ENCODE measurements at places on chromosomes 6 and 20.
A peak's percentile ranks its signal among the peaks of the same experiment; 100 is the strongest.

DNA sequence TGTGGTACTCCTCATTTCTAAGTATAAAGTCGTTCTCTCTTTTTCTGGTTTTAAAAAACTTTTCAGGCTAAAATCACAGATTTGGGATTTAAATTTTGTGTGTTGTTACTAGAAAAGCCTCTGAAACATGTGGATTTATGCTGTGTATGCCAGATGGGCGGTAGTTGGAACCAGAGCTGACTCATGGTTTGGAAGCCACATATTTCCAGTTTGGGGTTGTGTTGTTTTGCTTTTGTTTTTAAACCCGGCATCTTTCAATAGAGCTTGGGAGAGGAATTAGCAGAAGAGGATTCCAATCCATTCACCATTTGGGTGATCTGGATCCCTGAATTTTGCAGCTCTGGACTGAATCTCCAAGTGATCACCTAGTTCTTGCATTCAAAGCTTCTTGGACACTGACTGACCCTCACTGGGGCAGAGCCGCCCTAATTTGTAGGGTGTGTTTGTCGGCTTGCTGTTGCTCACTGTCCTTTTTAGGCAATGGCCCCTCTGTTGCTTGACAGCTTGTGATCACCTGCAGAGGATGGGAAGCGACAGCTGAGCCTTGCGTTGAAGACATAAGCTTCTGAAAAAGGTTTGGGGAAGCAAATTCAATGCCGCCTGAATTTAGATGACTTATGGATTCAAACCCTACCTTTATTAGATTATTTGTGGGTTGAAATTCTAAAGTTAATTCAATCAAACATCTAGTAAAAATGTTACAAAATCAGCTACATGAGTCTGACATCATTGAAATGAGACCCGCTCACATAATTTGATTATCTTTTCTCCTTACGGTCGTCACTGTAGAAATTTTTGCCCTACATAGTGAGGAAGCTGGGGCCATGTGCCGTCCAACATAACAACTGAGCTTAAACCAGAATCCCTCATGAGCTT lies 79.9 kb upstream of the CD83 start:
- no peak for DNase-seq

GRCh38 chr6:28817808-28818145 lies 106.0 kb downstream of the TRIM27 start:
- no peak for DNase-seq

DNA sequence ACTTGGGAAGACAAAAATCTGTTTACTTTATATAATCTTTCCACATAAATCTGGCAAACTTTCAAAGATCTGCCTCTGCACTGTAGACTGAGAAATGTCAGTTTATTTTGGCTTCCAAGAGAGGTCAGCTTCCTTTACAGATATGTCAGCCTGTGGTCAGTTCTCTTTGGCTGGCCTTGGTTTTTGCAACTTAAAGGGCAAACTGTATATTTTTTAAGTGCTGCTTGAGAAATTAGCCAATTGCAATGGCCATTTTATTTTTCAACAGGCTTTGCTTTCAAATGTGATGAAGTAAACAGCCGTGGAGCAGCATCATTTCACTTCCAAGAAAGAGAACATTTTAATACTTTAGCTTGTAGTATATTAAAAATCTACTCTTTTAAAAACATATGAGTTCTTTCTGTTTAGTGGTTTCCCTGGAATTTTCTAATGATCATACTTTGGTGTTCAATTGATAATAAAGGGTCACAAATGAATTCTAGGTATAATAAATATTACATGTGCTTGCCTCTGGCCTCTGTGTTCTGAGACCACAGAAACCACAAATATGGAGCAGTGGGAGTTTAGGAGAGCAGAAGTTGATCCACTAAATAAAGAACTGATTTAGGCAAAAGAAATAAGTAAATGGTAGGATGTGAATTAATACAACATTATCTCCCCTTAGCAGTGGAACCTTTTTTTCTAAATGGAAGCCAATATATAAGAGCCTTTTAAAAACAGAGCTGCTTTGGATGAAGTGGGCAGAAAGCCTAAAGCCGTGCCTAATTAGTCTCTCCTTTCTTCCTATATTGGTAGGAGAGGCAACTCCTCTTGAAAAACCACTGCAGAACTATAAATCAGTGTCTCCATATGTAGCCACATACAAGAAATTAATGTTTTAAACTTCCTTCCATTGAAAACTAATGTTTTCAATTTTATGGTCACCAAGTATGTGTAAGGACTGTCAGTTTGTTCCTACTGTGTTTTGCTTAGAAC lies 16.2 kb downstream of the ADGRB3 start:
- no peak for DNase-seq

- no peak for DNase-seq
Observed at GRCh38 chr6:81694207-81694606, 58.3 kb downstream of the TENT5A start.

DNA sequence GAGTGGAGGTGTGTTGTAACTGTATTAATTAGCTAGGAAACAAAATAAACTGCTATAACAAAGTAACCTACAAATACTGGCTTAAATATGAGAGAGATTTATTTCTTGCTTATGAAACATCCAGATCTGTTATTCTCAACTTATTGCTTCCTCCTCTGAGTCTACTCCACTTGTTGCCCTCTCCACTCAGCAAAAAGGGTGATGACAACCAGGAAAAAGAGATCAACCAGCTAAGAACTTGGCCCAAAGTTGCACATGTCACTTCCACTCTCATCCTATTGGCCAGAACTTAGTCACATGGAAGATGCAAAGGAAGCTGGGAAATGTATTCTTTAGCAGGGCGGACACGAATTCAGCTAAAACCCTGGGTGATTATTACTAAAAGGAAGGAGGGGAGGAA lies 5.2 kb upstream of the TP53RK start:
- DNase-seq: no peak

GRCh38 chr20:49029203-49029602 lies 16.9 kb upstream of the CSE1L start:
- DNase-seq: no peak

- no peak for DNase-seq
Observed at GRCh38 chr6:160014869-160015182, 45.9 kb downstream of the IGF2R start.

GRCh38 chr6:43717822-43718221 lies 30.2 kb upstream of the MRPS18A start:
- DNase-seq: no peak

- no peak for DNase-seq
Observed at GRCh38 chr20:24676353-24676977, 207.0 kb downstream of the SYNDIG1 start.

DNA sequence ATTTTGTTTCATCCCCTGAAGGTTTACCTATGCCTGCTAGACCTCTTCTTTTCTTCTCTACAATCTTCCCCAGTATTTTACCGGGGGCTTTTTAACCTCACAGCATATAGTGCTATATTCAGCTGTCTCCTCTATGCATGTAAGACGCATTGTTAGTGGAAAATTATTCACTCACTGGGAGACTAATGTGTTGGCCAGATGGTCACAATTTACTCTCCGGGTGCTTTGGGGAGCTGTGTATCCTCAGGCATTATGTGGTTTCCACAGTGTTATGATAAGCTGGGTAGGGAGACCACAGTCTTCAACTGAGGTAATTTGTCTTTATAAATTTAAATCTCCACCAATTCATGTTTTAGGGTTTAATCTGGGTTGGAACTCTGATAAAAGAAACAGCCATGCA lies 553.8 kb upstream of the PTCHD4 start:
- no peak for DNase-seq

GRCh38 chr20:1394686-1395085 lies 1.8 kb upstream of the FKBP1A start:
- DNase-seq: no peak

- no peak for DNase-seq
Observed at GRCh38 chr6:20160541-20161283, 51.6 kb downstream of the MBOAT1 start.

DNA sequence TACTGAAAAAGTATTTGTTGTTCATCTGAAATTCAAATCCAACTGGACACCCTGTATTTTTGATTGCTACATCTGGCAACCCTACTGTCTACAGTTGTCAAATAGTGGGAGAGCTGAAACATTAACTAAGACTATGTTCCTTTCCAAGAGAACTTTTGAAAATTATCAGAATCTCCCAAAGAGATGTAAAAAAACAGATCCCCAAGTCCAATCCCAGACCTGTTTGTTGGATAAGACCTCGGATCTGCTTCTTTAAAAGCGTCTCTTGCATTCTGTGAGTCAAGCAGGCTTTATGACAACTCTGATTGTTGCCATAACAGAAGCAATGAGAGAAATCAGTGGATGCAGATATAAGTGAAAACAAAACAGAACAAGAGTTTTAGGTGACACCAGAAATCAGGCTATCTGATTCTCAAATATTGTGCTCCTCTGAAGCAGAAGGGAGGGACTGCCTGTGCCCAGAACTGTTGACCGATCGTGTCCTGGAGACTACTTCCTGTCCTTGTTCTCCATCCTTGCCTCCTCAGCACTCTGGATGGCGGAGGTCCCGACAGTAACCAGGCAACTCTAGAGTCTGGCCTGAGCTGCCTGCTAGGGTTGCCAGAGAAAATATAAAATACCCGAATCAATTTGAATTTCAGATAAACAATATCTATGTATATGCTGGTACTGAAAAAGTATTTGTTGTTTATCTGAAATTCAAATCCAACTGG lies 853.8 kb downstream of the MAFB start:
- no peak for DNase-seq

GRCh38 chr20:50163570-50164317 lies 10.2 kb upstream of the PEDS1 start:
- DNase-seq: no peak

DNA sequence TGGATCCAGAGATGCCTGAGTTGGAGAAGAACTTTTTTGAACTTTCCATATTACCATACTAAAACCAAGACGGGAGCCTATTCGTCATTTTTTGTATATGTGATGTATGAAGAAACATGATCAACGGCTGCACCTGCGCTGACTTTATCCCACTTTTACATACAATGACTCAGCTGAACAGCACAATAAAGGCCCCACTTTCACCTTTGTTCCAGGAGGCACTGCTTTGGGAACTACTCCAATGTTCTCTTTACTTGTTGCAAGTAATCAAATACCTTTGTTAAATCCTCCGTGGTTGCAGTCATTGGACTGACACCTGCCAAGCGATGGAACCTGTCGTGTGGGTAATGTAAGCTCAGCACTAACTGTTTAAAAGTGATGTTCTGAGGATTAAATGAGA lies 17.3 kb upstream of the BTN3A2 start:
- DNase-seq: no peak

DNA sequence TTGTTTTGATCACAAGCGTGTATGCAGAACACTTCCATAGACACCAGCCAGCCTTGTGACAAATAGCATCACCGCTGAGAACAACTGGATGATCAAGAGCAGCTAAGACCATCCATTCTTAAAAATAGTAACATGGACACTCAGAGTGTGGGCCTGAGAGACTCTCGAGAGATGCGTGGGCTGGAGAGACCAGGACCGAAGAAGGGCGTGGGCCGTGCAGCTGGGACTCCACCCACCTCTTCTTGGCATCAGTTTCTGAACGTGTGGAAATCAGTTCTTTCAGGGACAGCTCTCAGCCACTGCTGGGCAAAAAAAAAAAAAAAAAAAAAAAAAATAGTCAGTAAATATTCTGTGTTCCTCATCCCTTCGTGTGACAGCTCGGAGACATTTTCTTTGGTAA lies 314.5 kb upstream of the CDH4 start:
- DNase-seq: no peak

- DNase-seq: no peak
Observed at GRCh38 chr6:53432318-53433161, 83.8 kb upstream of the ELOVL5 start.

DNA sequence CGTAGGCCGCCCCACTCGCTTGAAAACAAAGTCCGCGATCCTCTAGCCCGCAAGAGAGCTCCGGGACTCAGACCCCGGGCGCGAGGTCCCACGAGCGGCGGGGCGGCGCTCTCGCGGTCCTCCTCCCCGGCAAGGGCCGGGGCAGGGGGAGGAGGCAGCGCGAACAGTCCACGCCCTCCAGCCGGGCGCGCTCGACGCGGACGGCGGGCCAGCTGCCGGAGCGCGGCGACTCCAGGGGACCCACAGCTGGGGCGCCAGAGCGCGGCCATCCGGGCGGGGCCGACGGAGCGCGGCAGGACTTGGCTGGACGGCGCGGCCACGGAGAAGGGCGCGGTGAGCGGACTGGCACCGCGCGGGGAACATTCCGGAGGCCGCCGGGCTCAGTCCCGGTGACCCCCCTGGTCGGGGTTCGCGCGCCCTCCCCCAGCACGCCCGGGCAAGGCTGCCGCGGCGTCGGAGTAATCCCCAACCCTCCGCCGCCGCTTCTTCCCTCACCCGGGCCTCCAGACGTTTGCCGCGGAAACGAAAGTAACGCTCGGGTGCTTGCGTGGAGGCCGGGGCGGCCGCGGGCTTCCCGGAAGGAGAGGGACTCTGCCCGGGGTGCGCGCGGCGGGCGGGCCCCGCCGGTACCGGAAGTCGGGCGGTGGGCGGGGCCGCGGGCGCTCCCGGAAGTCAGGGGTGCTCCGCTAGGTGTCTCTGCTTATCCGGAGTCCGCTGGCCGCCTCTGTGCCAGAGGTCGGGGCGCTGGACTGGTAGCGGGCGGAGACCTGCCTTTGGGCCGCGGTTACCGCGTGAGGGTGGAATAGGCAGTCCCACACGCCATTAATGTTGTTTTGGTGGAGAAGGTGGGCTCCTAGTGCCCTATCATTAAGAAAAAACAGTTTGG lies at the start of gene RIPK1:
TSS of gene RIPK1 (plus strand) at position 166 of the 886 bp plus-strand sequence. CDS start 8,330 bp downstream, outside the sequence.
- peak; percentile 90 for DNase-seq

GRCh38 chr6:50837589-50838445 lies 19.1 kb downstream of the TFAP2B start:
- DNase-seq: no peak

DNA sequence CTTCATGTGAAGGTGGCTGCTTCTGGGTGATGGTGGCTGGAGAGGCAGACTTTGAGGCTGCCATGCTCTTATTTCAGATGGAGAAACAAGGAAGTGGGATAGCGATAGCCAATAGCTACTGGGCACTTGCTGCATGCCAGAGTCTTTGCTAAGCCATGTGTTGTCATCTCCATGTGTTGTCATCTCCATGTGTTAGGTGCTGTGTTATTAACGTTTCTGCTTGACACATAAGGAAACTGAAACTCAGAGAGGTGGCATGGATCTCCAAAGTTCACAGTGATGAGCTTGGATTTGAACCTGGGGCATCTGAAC lies 16.9 kb downstream of the KIAA1755 start:
- DNase-seq: no peak

GRCh38 chr20:51388756-51389542 lies 153.6 kb downstream of the NFATC2 start:
- DNase-seq: no peak

- DNase-seq: no peak
Observed at GRCh38 chr20:36384022-36384619, 78.0 kb downstream of the DLGAP4 start.

- no peak for DNase-seq
Observed at GRCh38 chr6:112149719-112150263, 62.4 kb downstream of the FAM229B start.

DNA sequence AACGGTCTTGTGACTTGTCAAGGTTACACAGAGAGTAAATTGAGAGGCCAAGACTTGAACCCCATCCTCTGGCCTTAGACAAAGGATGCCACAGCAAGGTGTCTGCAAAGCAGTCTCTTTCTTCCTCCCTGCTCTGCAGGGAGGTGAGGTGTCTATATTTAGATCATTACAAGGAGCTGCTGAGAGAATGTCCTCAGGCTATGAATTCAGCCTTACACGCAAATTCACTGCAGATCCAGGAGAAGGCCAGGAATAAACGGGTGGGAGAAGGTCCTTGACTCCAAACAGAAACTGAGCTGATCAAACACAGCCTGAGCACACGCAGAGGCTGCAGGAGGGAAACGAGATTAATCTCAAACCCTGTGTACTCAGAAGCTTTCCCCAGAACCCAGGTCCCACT lies 48.6 kb upstream of the PTPRT start:
- no peak for DNase-seq

- DNase-seq: no peak
Observed at GRCh38 chr6:153989989-153990388, 49.1 kb upstream of the OPRM1 start.
